ENCODE measurements at places on chromosomes 7 and 10.

DNA sequence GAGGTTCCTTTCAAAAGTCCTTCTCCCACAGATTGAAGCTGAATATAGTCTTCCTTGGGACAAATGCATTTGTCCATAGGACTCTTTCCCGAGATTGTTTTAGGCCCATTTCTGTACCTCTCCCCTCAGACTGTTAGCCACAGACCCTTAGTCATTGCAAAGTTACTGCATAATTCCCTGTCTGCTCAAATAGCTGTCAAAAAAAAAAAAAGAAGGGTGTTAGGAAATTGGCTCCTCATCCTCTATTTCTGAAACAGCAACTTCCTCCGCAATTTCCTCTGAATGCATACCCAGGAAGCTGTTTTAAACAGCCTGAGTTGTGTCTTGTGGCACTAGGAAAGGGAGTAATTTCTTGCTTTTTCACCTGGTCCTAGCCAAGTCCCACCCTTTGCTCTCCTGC, 5.4 kb downstream of the LRRC4 start:
- no peak for DNase-seq

DNA sequence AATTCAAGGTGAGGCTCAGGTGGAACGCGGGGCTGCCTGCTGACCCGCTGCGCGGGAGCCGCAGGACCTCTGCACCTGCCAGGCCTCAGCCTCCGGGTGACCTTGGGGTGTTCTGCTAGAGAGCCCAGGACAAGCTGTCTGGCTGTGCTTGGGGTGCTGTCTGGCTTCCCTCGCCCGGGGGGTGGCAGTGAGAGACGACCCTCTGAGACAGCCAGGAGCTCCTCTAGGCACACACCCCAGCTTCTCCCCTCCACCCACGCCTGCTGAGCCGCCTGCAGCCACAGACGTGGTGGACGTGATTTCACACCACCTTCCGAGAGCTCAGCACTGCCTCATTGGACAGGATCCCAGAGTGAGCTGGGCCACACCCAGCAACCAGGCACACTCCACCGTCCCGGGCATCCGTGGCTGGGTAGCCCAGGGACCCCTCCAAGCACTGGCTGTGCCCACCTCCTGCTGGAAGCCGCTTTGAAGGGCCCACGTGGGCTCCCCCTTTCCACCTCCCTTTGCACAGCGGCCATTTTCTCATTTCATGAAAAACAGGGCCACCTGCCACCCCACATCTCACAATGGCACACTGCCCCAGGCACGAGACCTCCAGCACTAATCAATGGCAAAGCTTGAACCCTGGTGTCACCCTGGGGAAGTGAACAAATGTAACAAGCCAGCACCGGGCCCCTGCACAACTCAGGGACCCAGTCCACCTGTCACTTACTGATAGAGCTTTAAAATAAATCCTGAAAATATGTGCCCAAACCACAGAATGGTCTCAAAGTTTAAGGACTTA, 35.0 kb downstream of the ZFAND2A start:
- no peak for DNase-seq

DNA sequence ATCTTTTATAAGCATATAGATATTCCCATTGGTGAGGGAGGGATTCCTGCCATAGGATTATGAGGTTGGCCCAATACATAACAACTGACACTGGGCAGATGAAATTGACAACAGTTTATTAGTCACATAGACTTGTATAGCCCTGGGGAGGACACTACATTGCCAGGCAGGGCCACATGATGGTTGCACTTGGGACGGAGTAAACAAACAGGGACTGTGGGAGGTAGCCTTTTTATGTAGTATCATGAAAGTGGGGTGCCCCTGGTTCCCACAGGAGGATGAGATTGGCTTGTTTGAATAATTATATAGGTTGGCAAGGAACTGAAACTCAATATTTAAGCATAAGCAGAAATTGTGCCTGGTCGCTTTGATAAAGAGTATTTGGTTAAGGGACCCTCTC, 23.5 kb downstream of the TRIM24 start:
- DNase-seq: no peak

- no peak for DNase-seq
Observed at GRCh38 chr10:43124574-43125273, 13.5 kb upstream of the CSGALNACT2 start.

DNA sequence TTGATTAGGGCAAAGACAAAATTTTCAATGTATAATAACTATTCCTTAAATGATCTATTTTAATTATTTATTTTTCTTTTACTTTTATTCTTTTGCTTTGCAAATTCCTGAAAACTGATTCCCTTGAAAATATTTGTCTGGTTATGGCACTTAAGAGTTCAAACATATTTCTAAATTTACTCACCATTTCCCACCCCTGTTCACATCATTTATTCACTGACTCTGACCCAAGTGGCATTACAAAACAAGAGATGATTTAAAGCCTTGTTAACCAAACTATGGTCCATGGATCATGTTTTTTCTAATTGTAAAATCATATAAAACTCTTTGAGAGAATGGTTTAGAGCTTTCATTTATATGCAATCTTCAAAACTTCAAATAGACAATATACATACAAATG, 1256.1 kb upstream of the LRRN3 start:
- no peak for DNase-seq
